ENCODE measurements at places on chromosomes 6 and 20.

DNA sequence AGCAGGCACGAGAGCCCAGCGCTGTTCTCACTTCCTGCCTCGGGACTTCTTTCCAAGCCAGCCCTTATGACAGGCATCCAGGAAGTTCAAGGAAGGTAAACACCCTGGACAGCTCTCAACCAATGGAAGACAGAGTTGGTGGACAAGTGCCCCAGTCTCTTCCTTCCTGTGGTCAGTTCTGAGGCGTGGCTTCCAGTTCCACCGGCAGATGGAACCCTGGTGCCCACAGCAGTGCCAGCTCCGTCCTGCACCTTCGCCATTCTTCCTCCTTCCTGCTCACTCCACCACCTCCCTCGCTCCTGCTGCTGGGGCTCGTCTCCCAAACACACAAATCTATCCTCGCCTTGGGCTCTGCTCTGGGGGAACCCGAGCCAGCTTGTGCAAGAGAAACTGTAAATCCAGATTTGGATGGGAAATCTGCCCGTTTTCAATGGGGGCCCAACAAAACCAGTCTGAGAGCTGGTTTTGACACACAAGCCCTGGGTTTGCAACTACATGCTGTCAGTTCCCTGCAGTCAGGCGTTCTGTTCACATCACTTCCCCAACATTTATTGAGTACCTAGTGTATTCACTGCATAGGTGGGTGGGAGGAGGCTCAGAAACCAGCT is 162.7 kb downstream of the GRM4 start:
- no peak for DNase-seq

DNA sequence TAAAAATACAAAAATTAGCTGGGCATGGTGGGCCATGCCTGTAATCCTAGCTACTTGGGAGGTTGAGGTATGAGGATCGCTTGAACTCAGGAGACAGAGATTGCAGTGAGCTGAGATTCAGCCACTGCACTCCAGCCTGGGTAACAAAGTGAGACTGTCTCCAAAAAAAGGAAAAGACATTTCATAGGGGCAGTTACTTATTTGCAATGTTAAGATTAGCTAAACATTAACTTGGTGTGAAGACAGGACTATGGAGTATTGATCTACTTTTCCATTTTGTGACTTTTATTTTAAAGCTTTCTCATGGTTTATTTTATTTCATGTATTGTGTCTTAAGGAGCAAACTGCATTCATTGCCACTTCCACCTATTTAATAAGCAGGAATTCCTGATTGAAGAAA is 153.0 kb downstream of the UTRN start:
- no peak for DNase-seq

GRCh38 chr6:90221403-90221802 is 75.2 kb downstream of the BACH2 start:
- DNase-seq: no peak

DNA sequence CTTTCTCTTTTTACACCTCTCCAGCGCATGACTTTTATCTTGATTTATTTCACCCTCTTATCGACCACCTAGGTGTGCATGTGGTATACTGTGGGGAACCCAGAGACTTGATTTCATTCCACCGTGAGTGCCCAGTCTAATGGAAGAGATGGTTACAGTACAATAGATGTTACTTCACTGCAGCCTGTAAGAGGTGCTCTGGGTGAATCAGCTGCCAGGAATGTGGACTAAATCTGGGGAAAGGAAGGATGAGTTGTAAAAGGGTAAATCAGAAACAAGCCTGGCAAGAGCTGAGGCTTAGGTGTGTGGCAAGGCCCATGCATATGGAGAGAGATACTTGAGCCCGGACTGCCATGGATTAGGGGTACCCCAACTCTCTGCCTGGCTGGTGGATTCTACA is 7.4 kb downstream of the STK35 start:
- no peak for DNase-seq
